ENCODE measurements at places on chromosomes 11 and 22.
A peak's percentile ranks its signal among the peaks of the same experiment; 100 is the strongest.

DNA sequence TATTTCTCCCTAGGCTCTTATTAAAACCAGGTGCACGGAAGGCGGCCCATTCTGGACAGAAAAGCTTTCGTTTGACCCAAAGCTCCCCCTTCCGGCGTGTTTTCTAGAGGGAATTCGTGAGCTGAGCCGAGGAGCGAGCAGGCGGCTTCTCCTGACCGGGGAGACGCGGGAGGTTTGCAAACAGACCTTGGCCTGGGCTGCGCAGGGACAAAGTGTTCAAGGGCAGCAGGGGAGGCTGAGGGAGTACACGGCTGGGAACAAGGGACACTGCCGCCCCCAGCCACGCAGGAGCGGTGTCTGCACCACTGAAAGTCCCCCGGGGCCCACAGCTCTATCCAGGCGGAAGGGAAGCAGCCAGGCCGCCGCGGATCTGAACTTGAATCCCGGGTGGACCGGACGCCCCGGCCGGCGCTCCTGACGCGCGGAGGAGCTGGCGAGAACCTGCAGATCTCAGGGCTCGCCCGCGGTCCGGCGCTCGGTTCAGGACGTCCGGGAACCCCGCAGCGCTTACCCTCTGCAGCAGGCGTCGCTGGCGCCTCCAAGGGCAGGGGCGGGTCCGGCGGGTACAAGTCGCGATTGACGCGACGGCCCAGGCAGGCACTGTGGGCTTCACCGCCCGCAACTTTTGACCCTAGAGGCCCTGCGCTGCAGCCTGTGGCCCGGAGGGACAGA, 101.9 kb downstream of the WT1 start:
- peak; percentile 28 for DNase-seq

- no peak for DNase-seq
These were observed 9.4 kb upstream of the PSMC3 start for GRCh38 chr11:47435687-47436086.

DNA sequence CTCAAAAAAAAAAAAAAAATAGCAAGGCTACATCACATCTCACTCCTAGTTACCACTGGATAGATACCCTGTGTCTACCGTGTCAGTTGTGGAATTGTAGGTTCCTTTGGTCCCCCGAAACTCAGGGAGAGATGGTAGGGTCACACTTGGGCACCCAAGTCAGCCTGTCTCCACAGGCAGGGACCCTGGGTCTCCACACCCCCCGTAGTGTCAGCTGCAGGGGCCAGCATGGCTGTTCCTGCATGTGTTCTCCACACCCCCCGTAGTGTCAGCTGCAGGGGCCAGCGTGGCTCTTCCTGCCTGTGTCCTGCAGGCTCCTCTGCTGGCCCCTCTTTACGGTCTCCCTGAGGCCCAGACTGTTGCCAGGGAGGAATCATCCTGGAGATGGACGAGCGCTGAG, 282.1 kb downstream of the BRD1 start:
- DNase-seq: no peak

- no peak for DNase-seq
These were observed 1380.6 kb upstream of the RAG2 start for GRCh38 chr11:37978647-37979046.

- no peak for DNase-seq
These were observed 12.8 kb downstream of the BCL9L start for GRCh38 chr11:118912742-118913410.

DNA sequence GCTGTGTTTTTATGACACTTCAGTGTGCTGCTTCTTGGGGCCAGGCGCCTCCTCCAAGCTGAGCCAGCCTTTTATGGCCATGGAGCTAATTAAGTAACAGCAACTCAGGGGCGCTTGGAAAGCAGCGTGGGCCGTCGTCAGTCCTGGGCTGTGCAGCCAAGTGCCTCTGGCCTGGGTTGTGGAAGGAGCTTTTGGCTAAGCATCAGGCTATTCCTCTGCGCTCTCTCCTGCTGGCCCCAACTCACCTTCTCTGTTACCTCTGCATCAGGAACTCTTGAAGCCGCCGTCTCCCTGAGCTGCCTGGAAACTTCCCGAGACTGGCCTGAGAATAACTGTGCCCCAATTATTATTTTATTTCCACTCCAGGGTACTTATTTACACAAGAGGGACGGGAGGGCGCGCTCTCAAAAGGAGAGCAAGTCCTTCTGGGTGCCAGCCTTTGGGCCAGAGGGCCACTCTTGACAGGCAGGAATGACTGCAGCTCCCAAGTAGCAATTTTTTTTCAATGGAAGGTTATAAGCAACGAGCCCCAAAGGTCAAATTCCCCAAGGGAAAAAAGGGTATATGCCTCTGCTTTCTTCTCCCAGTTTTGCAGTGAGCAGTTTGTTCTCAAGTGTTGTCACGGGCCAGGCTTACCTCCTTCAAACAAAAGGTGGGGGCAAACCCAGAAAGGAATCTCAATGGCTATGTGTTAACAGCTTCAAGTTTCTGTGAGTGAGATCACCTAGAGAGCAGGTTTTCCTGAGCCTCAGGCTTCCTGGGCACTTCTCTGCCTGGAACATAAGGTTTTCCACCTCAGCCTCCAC, 38.5 kb upstream of the NAV2 start:
- no peak for DNase-seq

DNA sequence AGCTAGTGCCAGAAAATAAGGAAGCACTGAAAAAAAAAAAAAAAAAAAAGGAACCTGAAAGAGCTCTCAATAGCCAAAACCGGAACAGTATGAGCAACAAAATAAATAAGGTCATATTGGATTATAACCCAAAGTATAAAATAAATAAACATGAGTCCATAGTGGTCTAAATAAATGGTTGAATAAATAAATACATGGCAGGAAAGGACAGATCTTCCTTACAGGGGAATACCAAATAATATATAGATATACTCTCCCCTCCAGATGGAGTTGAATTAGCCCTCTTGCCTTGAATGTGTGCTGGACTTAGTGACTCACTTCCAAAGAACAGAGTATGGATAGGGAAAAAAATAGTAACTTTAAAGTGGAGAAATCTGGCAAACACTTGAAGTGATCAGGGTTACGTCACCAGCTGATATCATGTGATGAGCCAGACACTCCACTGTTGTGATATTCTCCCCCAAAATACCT, 14.3 kb upstream of the ARRB1 start:
- no peak for DNase-seq

- DNase-seq: no peak
These were observed 48.4 kb upstream of the MRGPRX1 start for GRCh38 chr11:18987454-18988231.

DNA sequence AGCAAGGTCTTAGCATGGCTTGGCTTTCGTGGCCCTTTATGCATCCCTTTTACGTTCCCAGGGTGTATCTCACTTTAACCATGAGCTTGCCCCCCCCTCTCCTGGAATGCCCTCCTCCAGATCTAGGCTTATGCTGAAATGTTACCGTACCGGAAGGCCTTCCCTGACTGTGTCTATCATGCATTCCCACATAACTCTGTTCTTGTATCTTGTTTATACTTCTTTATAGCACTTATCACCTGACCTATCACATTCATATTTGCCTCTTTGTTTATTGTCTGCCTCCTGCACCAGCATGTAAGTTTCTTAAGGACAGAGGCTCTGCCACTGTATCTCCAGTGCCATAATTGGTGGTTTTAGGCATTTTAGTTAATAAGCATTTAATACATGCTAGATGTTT, 38.9 kb downstream of the PPFIBP2 start:
- DNase-seq: no peak

DNA sequence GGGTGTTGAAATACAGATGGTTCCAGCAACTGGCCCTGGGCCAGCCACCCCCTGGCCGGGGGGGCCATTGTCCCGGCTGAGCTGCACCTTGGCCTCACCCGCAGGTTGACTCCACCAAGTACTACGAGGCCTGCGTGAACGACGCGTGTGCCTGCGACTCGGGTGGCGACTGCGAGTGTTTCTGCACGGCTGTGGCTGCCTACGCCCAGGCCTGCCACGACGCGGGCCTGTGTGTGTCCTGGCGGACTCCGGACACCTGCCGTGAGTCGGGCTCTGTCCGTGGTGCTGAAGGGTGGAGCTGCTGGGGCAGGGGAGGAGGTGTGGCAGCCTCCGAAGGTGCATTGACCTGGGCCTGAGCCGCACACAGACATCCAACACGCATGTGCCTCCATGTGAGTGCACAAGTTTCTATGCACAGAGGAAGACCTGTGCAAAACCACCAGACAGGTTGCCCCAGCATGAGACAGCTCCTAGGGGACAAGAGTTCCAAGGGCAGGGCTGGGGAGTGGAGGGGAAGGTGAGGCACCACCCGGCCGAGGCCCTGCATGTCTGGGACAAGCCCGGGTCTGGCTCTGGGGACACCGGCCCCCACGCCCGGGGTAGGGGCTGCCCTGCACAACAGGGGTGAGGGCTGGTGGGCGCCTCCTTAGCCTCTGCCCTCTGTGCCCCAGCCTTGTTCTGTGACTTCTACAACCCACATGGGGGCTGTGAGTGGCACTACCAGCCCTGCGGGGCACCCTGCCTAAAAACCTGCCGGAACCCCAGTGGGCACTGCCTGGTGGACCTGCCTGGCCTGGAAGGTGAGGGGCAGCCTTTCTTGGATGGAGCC, 16.1 kb downstream of the MUC5B start:
- DNase-seq: no peak

DNA sequence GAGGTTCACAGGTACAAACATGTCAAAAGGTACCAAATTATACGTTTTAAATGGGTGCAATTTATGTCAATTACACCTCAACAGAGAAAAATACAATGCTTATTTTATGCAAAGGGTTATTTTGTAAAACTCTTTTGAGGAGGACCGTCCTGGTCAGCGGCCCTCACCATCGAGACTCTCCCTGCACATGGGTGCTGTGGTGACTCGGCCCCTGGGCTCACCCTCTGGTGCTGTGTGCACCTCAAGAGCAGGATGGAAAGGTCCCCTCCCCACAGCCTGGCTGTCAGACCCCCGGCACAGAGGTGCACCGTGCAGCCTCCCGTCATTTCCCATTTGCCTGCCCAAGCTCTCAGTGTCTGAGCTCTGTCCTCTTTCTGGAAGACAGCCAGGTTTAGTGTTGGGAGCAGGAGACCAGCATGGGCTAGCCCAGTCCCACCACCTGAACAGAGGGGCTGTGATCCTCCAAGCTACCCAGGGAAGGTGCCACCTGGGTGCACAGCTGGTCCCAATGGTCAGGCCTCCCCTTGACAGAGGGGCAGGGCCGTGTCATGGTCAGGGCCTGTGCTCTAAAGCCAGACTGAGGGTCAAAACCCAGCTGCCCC, 41.8 kb upstream of the PRODH start:
- DNase-seq: no peak

GRCh38 chr22:28146401-28147314, 227.6 kb upstream of the PITPNB start:
- DNase-seq: no peak

DNA sequence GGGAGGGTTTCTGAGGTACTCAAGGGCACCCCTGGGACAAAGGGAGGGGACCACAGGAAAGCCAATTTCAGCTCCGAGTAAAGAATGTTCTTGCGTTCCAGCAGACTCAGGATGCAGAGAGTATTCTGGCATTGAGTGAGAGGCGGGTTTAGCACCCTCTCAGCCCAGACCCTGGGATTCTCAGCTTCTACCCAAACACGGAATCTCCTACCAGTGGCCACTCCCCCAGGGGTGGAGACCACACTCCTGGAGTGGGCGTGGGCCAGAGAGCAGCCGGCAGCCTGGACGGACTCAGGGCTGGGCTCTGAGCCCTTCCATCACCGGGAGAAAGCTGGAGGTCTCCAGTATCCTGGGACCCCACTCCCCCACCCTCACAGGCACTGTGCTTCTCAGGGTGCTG, 26.1 kb upstream of the TTLL12 start:
- DNase-seq: no peak

DNA sequence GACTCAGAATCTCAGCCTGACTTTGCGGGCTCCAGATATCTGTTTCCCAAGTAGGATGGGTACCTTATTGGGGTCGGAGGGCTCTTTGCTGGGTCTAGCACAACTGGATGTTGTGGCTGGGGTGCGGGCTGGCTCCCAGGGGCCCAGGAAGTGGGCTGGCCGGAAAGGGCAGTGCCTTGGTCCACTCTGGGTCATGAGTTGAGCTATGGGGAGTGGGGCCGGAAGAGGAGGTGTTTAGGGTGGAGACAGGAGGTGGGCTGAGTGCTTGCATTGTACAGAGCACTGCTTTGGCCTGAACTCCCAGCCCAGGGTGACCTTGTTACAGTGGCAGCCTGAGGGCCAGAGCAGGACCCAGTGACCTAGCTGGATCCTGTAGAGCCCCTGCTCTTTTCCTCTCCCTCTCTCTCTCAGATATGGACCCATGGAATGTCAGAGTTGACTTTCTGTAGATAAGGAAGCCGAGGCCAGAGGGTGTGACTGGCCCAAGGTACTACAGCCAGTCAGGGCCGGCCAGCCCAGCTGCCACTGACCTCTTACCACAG, 13.2 kb downstream of the PHLDB1 start:
- DNase-seq: no peak

- DNase-seq: no peak
These were observed 2.9 kb downstream of the CFAP68 start for GRCh38 chr11:111882202-111882601.

GRCh38 chr11:8206251-8207079, 37.6 kb upstream of the RIC3 start:
- DNase-seq: no peak

GRCh38 chr11:60251485-60252212, 8.7 kb upstream of the MS4A4E start:
- DNase-seq: peak; percentile 28

DNA sequence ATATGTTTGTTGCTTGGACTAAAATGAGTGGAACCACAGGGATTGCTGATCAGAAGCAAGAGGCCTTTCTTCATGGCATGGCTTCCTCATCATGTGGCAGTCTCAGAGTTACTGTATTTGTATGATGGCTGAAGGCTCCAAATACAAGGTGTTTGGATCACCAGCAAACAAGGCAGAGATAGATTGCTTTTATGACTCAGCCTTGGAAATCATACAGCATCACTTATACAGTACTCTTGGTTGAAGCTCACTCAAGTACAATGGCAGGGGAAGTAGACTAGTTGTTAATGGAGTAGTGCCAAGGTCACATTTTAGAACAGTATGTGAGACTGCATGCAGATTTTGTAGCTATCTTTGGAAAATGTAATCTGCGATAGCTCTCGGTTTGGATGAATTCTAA, 16.6 kb downstream of the CAPRIN1 start:
- DNase-seq: no peak

- DNase-seq: peak; percentile 55
These were observed 624 bp downstream of the CBL start for GRCh38 chr11:119206511-119207414.

DNA sequence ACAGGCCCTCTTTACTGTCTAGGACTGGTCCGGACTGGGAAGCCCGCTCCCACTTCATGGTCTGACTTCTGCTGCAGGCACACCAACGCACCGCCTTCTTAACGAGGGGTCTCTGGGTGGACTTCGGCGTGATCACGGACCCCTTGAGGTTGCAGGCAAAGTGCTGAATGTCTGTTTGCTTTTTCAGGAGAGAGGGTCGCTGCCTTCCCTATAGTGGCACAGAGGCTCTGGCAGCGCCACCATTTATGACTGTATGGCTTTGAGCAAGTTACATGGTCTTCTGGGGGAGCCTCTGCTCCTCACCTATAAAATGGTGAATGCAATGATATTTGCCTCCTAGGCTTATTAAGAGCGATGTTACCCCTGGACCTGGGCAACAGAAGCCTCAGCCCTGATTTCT, 1.4 kb upstream of the SCN4B start:
- no peak for DNase-seq
